ENCODE measurements at places on chromosomes 1 and 21.

DNA sequence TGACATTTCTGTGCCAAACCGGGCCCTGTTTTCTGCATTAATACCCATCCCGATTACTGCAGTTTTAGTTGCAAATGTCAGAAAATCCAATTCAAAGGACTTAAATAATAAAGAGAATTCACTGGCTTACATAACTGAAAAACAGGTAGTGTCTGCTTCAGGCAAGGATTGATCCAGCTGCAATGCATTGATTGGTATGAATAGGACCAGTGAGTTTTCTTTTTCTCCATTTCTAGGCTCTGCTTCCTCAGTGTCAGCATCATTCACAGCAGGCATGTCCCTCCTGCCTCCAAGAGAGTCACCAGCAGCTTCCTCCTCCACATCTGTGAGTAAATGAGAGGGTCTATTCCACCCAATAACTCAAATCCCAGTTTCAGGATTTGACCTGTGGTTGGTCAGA, 33.7 kb upstream of the ACTL8 start:
- no peak for DNase-seq

- no peak for DNase-seq
Observed at GRCh38 chr1:229089586-229090208, 181.2 kb upstream of the RAB4A start.

- no peak for DNase-seq
Observed at GRCh38 chr1:219664310-219665029, 51.6 kb upstream of the ZC3H11B start.

DNA sequence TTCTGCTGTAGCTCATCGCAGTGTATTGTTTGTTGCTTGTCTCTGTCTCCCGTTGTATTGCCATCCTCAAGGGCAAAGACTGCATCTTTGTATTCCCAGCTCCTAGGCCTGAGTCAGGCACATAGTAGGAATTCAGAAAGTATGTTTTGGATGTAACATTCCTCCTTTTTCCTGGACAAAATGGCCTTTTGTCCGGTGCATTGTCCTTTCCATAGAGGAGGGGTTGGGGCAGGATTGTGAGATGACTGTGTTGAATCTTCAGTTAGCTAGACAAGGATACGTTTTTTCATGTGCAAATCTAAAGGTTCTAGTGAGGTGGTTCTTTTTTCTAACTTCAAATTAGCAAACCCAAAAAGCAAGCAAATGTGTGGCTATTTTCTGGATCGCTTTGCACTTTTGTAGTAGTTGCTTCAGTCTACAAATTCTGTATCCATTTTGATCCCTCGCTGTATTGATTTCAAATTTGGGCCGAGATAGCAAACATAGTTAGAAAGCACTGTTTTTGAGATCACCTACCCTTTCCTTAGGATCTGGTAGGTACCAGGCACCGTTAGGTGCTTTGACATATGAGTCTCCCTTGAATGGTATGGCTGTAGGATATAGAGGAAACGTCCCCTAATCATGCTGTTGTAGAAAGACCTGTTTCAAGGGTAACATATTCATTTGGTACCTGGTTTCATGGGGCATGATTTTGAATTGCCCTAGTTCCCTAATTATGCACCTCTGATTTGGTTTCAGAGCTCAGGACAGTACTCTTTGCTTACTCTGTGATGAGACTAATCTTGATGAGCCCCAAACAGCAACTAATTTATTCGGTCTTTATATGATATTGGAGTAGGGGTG, 1.2 kb downstream of the PPP1R8 start:
- no peak for DNase-seq

DNA sequence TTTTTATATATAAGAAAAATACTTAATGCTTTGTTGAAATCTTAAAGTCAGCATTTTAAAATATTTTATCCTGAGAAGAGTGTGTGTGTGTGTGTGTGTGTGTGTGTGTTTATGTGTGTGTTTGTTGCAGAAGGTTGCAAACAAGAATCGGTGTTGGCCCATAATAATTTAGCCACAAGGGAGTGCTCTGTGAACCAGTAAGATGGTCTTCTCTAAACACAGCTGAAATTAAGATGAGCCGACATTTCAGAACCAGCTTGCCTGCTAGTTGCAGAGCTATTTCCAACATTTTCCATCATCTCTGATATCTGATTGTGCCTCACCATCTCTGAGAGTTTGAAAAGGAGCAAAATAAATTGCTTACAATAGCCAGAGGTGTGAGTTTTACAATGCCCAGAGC, 158.8 kb upstream of the SGIP1 start:
- DNase-seq = no peak

- DNase-seq = no peak
Observed at GRCh38 chr1:200253774-200254495, 155.9 kb downstream of the ZNF281 start.

Data from activated naive CD4-positive, alpha-beta T cell (primary cell).